ENCODE measurements at places on chromosomes 1 and 21.
A peak's percentile ranks its signal among the peaks of the same experiment; 100 is the strongest.

- DNase-seq: no peak
These were observed 341.2 kb downstream of the HHAT start for GRCh38 chr1:210669951-210670350.

DNA sequence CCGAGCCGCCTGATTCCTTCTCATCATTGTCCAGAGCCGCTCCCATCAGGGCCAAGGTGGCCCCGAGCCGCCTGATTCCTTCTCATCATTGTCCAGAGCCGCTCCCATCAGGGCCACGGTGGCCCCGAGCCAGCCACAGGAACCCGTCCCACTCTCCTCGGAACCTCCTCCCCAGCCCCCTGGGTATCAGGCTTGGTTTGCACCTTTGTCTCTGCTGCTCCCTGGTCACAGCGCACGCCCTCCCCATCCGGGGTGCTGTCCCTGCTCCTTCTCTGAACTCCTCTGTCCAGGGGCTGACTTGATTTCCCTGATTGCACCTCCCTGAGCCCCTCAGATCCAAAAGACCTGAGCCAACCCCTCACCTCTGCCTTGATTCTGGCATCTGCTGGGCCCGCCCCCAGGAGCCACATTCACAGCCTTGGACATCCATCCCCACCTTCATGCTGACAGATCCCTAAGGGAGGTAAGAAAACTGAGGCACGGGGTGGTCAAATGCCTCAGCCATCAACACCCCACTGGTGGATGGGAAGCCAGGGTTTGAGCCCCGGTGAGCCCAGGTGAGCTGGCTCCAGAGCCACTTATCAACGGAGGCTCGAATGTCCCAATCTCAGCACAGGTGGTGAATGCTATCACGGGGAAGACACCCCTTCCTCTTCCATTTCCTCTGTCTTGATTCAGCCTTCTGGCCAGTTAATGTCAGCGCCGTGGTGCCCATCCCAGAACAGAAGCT is 25.6 kb upstream of the COL18A1 start:
- no peak for DNase-seq

- peak; percentile 27 for DNase-seq
These were observed 950 bp upstream of the EVA1C start for GRCh38 chr21:32411350-32412161.

DNA sequence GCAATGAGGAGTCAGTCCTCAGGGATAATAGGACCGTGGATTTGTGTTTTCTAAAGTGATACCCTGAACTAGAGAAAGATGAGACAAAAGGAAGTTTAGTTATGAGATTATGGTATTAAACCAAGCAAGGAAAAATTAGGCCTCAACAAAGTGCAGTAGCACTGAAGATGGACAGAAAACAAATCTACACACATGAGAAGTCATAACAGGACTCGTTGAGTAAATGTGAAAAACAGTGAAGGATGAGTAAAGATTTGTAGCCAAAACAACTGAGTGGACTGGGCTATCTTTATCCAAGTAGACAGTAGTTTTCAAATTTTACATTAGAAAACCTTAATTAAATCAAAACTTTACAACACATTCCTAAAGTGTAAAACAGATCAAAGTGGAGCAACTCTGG is 15.0 kb downstream of the EPRS1 start:
- no peak for DNase-seq

DNA sequence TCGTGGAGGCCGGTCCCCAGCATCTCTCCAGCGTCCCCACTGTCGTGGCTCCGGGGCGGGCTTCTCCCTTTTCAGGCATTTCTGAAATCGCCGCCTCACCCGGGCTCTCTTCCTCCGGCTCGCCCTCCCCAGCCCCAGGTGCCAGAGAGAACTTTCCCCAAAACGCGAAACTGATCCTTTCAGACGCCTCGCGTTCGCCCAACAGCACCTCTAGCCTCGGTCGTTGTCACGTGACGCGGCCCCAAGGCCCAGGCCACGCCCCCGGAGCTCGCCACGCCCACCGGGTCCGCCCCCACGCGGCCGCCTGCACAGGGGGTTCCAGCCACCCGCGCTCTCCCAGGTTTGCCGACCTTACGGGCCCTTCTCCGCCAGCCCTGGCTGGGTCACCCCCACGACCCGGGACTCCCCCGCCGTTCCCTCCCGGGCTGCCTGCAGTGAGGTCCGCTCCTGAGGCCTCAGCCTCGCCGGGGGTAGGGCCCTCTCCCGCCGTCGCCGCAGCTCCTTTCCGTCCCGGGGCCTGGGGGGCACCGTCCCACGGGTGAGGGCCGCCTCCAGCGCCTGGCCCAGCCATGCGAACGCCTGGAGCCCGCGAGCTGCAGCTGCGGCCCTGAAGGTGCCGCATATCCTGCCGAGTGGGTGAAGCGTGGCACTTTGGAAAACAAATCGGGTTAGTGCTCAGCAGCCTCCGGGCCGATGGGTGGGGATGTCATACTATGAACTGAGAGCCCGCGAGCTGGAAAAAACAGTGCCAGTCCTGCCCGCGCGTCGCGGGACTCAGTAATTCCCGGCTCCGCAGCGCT is 21.0 kb downstream of the H3-3A start:
- DNase-seq: peak; percentile 92

DNA sequence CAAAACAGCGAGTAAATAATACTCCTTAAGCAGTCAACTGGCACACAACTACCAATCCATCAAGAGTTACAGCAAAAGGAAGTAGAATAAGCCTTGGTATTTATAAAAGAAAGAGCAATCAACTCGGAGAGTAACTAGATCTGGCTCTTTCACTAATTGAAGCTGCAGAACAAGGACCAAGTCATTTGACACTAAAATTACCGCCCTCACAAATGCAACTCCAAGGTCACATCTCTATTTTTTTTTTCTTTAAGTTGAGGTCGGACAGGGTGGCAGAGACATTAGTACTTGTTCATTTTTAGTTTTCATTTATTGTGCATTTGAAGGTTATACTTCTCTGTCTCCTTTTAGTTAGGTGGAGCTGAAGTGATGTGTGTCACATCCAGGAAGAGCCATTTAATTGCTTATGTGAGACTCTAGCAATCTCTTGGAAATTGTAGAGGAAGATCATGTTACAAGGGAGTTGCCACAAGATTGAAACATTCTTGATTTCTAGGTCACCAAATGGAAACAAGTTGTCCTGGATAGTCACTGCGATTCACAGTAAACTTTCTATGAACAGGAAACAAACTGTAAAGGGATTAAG is 138.1 kb upstream of the ADAMTS5 start:
- no peak for DNase-seq

DNA sequence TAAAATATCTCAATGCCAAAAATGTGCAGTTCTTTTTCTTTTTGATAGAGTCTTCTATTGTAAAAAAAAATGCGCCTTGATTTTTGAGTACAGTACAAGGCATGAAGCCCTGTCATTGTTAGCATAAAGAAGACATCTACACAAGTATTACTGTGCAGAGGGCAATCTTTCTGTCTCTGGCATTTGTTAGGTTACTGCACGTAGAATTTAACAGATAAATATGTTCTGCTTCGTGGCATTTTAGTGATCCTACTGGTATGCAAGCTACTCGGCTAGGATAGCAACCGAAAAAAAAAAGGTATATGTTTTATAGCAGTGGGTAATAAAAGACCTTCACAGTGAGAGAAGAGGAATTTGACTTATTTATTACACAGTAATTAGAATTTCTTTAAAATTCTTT is 492.9 kb upstream of the ADGRL2 start:
- DNase-seq: no peak

GRCh38 chr1:83931658-83932253 is 67.2 kb downstream of the TTLL7 start:
- DNase-seq: no peak

DNA sequence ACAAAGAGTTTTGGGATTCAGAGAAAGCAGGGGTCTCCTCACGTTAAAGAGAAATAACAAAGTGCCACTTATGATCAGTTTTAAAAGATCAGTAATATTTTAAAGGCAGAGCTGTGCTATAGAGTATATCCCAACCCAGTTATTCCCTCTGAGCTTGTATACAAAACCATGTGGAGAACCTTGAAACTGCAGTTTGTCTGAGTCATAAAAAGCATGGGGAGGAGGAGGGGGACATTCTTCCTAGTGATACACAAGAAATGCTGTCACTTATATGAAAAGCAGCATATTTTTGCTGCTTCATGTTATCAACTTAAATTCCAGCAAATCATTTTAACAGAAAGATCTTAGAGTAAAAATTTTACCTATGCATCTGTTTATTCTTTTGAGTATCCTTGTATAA is 244.5 kb downstream of the GPR52 start:
- DNase-seq: no peak

DNA sequence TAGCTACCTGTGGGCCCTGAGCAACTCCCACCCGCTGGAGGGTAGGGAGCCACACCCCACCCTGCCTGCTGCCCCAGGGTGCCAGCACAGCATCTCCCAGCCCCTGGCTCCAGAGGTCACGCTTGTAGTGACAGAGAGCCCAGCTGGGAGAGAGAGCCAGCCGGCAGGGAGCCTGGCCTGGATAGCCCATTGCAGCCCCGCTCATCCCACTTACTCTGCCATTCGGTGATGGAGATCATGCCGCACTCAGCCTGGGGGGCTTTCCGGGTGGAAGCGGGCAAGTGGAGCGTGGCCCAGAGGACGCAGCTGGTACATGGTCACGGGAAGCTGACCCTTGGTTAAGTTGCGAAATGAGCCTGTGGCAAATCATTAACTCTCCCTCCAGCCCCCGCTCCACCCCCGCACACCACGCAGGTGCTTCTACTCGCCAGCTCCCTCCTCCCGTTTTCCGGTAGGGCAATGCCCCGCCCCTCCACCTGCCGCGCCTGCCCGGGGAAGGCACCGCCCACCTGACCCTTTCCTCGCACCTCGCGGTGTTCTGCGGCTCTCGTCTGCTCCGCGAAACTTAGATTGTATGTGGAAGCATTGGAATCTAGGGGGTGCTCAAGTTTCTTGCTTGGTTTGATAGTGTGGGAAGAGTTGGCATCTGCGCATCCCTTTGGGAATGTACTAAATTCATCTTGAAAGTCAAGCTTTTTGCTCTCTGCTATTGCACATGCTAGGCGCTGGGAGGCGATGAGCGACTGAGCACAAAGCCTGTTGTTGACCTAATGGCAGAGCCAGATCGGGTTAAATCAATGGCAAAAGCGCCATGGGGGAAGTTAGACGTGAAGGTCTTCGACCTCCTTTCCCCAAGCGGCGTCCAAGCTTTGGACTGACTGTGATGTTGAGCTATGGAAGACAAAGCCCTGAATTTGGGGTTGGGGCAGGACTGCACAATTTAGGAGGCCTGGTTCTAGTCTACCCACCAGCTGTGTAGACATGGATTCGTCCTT is at the start of gene GOLT1A:
Gene GOLT1A (minus strand): TSS at position 321 of the 995 bp plus-strand sequence. CDS start 82 bp downstream, at position 239.
- no peak for DNase-seq

GRCh38 chr1:201818971-201819750 is 9.8 kb upstream of the IPO9 start:
- DNase-seq: no peak

GRCh38 chr1:201113451-201114244 is 1.4 kb upstream of the CACNA1S start:
- DNase-seq: no peak

- no peak for DNase-seq
These were observed 38.4 kb upstream of the CCSAP start for GRCh38 chr1:229381234-229381633.

GRCh38 chr1:5466487-5466886 is 525.7 kb downstream of the NPHP4 start:
- no peak for DNase-seq

DNA sequence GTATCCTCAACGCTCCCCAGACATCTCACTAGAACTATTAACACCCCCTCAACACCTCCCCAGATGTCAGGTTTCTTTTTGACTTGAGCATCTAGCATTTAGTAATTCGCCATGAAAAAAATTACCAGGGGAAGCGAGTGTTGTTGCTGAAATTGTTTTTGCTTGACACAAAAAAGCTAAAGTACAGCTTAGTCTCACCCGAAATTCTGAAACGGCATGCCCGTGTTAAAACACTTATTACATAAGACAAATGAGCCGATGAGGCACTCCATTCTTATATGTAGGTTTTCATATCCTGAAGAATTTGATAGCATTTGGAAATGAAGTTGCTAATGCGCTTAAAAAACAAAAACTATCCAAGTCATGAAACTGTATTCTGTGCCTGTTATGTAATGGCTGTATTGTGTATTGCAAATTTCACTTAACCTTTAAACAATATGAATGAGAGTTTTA is 1.3 kb upstream of the NRIP1 start:
- no peak for DNase-seq

GRCh38 chr1:31949862-31950261 is 11.7 kb upstream of the PTP4A2 start:
- no peak for DNase-seq

DNA sequence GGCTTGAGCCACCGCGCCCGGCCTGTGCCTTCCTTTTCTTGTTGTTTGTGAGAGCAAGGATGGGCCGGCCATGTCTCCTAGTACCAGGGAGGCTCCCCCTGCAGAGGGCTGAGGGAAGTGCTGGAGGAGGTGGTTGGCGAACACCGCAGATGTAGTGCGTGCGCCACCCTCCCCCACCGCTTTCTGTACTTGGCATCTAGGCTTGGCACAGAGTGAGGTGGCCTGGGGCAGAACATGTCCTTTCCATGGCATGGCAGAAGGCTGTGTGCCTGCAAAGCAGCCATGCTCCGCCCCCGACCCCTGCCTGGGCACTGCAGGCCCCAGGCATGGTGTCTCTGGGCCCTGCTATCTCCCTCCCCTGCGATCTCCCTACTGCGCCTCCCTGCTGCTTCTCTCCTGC is 30.7 kb downstream of the ALPL start:
- no peak for DNase-seq

- DNase-seq: no peak
These were observed at the start of gene OR14K1 for GRCh38 chr1:247738315-247738714. TSS of gene OR14K1 (plus strand) at chr1:247738615. CDS start at chr1:247738615, 0 bp downstream.

- DNase-seq: no peak
These were observed 6.0 kb downstream of the GLIS1 start for GRCh38 chr1:53732912-53733317.

DNA sequence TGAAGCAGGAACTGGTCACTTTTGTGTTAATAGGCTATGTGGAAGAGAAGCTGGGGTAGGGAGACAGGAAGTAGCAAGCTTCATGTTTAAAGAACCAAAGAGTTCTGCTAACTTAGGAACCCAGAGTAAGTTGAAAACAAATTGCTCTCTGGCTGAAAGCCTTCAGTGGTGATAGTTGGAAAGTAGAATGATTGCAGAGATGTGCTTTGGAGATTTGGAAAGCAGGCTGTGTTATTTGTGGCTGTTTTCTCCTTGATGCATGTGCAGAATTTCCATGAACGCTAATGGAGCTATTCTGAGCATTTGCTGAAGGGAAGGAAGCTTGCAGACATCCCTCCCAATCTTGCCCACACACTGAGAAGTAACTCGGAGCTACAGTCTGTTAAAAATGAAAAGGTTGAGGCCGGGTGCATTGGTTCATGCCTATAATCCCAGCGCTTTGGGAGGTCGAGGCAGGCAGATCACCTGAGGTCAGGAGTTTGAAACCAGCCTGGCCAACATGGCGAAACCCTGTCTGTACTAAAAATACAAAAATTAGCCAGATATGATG is 45.7 kb downstream of the TCEANC2 start:
- DNase-seq: no peak

DNA sequence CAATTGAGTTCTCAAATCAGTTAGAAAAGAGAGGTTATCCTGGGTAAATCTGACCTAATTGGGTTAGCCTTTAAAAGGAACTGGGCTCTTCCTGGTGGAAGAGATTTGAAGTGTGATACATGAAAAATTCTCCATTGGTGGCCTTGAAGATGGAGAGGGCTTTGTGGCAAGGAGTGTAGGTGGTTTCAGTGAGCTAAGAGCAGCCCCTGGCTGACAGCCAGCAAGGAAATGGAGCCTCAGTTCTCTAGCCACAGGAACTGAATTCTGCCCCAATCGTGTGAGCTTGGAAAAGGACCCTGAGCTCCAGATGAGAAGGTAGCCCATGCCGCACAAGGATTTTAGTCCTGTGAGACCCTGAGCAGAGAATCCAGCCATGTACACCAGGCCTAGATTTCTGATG is 12.7 kb upstream of the HYI start:
- no peak for DNase-seq

GRCh38 chr1:7678491-7679158 is 92.5 kb upstream of the VAMP3 start:
- DNase-seq: no peak

Measured in activated naive CD4-positive, alpha-beta T cell (primary cell).